ENCODE measurements at places on chromosomes 12 and 14. TPM values are rescaled to one million over a fixed set of nuclear protein-coding genes. Genes with fewer than 3 reads are reported as not detected.

Gene ADCY4
- polyA plus RNA-seq: not detected

Gene RAB5B
- polyA plus RNA-seq: 85.6 TPM

Gene TMPRSS12
- polyA plus RNA-seq: not detected

- H3K27me3 ChIP-seq: peaks cover 36% of the 10 kb centered on the region
- no peaks in the 10 kb centered on the region for H3K36me3 ChIP-seq
- no peak overlapping the region for H3K4me3 ChIP-seq
- H3K27ac ChIP-seq: no peak overlapping the region
- H3K4me1 ChIP-seq: no peaks in the 10 kb centered on the region
Measured at GRCh38 chr14:92348154-92348553, 25.2 kb downstream of the SLC24A4 start.

- H3K27ac ChIP-seq: no peak overlapping the region
- peaks cover 4% of the 10 kb centered on the region for H3K4me1 ChIP-seq
- no peaks in the 10 kb centered on the region for H3K36me3 ChIP-seq
- no peak overlapping the region for H3K4me3 ChIP-seq
- DNase-seq: no peak
- no peaks in the 10 kb centered on the region for H3K27me3 ChIP-seq
Measured at GRCh38 chr12:122028905-122029560, 7.3 kb downstream of the BCL7A start.

GRCh38 chr12:129696926-129697325 lies 206.9 kb downstream of the TMEM132D start:
- DNase-seq: no peak
- no peaks in the 10 kb centered on the region for H3K4me1 ChIP-seq
- no peak overlapping the region for H3K27ac ChIP-seq
- H3K4me3 ChIP-seq: no peak overlapping the region
- H3K36me3 ChIP-seq: no peaks in the 10 kb centered on the region
